ENCODE measurements at places on chromosomes 12 and 14.

GRCh38 chr14:30299915-30300314 is 259.0 kb upstream of the G2E3 start:
- DNase-seq, result no peak

GRCh38 chr12:53052419-53053217 is 2.8 kb downstream of the TNS2 start:
- no peak for DNase-seq

DNA sequence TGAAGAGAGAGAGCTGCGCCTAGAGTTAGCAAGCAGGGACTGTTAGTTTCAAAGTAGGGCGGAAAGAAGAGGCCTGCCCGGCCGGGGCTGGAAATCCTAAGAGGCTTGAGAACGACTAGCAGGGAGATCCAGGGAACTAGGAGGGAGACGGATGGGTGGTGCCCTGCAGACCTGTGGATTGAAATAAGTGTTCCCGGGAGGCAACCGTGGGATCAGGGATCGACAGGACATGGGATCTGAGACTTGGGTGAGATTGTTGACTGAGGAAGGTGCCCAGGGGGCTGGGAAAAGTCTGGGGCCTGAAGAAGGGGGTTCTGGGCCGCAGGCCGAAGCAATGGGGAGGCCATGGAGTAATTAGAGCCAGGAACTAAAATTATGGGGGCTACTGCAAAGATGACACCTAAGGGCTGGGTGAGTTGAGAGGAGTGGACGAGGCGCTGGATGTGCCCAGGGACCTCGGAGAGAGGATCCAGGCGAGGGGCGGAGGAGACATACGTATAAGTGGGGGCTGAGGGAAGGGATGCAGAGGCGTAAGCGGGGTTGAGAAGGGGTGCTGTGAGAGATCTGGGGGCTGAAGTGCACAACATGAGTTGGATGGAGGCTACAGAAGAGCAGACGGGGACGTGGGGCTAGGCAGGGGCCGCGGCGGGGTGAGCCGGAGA is 635 bp downstream of the LTA4H start:
- no peak for DNase-seq

GRCh38 chr12:117686911-117687377 is 281.8 kb downstream of the KSR2 start:
- DNase-seq, result no peak

DNA sequence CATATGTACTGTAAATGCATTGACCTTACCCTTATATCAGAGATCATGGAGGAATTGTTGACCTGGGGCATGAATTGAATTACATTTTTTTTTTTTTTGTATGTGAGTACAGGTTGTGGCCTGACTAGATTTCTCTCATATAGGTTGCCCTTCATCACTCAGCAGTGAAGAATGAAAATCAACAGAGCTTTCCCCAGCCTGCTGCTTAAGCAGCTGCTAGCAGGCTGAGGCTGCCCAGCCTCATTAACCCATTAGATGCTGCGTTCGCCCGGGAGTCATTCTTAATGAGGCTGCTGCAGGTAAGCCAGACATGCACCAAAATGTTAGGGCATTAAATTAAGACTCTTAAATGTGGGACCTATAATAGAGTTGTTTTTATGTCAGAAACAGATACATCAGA is 236.0 kb downstream of the ETNK1 start:
- no peak for DNase-seq

DNA sequence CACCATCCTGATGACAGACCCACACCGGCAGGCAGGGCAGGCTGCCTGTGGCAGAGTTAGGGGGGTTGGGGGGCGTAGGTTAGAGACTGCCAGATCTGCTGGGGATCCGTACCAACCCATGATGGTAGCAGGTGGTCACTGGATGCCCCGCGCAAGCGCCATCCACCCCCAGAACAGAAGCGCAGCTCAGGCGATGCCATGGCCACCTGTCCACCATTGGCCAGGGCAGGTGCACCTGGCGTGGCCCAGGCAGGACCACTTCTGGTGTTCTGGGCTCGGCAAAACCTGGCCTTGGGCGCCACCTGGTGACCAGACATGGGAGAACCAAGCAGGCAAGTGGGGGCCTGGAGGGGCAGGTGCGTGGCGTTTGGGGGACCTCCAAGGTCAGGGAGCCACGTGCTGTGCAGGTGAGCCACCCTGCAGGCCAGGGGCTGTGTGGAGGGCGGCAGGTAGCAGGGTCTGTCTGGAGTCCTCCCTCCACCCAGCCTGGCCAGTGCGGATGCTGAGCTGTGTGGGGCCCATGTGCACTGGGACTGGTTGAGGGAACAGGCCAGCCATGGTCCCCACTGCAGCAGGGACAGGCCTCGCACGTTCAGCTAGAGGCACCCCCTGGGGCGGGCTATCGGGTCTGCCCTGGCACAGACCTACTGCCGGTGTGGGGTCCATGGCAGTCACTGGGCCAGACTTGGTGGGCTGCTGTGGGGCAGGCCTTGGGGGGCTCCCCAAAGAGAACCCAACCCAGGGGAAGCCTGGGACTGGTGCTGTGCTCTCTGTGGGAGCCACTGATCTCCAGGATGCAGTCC is 15.6 kb downstream of the BAG5 start:
- peak; percentile 42 for DNase-seq

DNA sequence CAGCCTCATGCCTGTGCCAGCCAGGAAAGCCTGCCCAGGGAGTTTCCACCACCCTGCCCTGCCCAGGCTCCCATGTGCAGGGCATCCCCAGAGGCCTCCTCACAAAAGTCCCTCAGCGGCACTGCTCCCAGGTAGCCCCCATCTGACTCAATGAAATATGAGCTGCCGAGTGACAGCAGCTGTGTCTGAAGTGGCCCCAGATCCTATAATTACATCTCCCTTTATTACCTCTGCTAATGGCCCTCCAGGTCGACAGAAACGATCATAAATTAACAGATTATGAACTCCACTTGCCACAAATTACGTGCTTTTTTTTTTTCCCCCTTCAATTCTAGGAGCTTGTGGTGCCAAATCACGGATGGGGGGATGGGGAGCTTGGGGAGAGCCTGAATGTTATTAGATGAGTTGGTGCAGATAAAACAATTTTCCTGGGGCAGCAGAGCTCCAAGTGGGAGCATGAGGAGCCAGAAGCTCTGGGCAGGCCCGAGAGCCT is 110.4 kb downstream of the ESRRB start:
- no peak for DNase-seq

- DNase-seq, result no peak
These were observed 25.1 kb downstream of the CCNK start for GRCh38 chr14:99506276-99506675.

DNA sequence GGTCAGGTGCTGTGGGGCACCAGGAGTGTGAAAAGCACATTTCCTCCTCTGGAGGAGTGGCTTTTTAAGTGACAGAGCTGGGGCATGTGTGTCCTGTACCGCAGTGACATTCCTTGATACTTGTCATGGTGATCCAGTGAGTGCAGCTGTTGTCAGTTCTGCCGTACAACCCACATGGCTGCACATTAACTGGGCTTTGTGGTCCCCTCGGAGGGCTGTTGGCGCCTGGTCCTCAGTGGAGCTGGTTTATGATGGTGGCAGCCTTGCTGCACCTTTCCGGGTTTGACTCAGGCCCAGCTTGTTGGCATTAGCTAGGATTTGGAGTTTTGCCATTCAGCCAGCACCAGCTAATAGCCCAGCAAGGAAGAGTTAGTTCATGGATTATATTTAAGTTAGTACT is 77.0 kb downstream of the SLC25A47 start:
- DNase-seq, result no peak

- peak; percentile 79 for DNase-seq
These were observed 11.9 kb downstream of the DLST start for GRCh38 chr14:74893614-74894091.

DNA sequence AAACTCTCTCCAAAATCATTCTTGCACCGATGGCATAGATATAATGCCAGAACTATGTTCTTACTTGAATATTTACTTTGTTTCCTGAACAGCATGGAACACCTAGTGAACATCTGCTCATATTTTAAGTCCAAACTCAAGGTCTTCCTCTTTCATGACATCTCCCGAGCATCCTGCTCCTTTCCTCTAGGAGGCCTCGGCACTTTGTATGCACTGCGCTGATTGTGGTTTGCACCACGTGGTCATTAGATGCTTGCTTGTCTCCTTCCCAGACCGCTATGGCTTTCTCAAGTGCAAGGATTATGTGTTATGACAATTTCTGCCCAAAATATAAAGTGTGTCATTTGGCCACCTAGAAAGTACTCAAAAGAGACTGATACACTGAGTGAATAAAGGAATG is 912.0 kb downstream of the GALC start:
- DNase-seq, result no peak

- no peak for DNase-seq
These were observed 70.5 kb downstream of the NUAK1 start for GRCh38 chr12:106068296-106068695.

DNA sequence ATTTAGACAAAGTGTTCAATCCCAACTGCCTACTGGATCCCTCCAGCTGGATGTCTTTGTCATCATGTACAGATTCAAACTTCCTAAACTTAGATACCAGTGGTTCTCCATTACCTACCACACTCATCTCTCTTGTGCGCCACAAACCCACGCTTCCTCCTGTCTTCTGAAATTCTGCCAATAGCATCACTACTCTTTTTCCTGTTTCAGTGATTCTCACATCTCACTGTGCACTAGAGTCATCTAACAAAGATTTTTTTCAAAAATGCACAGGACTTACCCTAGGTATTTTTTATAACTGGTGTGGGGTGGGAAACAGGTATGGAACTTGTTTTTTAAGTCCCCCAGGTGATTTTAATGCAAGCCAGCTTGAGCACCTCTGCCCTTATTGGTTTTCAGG is 5.9 kb downstream of the PSMB5 start:
- peak; percentile 14 for DNase-seq

DNA sequence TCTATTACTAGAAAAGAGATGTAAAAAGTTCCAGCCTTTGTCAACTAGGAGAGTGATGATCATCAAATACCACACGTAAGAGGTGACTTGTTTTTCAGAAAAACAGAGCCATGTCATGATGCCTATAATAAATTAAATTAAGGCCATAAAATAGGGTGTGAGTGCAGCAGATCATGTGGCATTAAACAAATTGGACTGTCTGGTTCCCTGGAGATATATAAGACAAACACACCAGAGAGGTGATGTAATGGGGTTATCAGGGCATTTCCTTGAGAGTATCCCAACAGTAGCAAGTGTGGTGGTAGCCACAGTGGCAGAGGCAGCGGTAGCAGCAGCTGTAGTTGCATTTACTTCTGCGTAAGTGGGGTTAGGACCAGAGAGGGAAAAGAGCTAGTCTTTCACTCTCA is 14.6 kb upstream of the GALNT6 start:
- DNase-seq, result no peak

- DNase-seq, result no peak
These were observed 174.4 kb upstream of the RPH3A start for GRCh38 chr12:112617153-112617505.

DNA sequence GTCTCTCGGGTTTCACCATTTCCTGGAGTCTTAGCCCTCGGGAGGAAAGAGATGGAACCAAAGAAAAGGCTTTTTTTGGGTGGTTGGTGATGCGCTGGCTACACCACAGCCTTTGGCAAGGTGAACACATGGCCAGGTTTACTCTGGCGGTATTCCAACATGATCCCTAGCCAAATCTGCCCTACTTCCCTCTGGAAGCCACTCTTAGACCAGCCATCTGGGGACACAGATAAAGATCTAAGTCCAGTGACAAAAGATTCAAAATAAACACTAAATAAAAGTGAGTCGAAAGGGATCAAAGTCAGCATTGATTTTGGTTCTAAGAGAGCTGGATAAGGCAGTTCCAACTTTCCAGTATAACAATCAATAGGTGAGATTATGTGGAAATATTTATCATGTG is 694.5 kb downstream of the VRK1 start:
- no peak for DNase-seq

DNA sequence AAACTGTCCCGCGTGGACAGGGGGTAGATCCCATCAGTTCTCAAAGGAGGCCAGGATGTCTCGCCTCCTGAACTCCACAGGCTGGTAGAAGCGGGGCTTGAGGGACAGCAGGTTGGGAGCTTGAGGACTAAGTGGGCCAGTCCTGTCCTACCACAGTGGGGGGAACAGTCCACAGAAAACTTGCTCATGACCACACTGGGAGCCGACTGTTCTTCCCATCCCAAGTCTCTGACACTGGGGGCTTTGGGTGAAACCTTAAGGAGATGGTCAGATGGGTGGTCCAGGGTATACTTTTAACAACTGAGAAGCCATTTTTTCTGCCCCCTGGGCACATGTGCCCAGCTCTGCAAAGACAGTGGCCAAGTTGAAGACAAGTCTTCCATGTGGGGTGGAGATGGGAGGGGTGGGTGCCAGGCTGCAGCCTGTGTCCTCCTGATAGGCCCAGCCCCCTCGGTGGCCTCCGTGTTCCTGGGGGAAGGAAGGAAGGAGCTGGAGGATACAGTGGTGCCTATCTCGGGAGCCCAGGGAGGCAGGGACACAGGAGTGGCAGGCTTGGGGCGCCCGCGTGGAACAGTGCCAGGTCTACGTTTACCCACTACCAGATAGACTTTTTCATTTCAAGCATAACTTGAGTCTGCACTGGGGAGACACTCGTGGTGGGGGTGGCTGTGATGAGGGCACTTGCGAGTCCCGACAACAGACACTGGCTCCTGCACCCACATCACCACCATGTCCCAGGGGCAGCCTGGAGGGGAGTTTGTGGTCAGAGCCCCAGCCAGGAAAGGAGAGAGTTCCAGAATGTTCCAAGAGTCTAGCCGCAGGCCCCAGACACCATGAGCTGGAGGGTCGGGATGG is 14.7 kb downstream of the RHOF start:
- DNase-seq, result no peak

DNA sequence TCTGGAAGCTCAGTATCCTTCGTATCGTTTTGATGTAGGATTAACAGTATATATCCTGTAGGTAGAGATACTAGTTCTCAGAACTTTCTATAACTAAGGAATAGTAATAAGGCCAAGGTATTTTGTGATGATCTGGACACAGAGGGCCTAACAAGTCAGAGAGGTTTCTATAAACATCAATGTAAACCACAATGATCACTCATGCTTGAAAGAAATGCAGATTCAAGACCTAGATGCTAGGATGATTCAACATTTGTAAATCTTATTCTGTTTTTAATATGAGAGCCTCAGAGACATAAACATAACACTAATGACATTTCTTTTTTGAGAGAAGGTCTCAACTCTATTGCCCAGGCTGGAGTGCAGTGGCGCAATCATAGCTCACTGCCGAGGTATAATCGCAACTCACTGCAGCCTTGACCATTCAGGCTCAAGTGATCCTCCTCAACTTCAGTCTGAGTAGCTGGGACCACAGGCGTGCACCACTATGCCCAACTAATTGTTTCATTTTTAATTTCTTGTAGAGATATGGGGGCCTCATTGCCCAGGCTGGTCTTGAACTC is 16.2 kb downstream of the SUPT16H start:
- DNase-seq, result no peak

GRCh38 chr14:68459480-68460136 is 333.3 kb downstream of the ZFP36L1 start:
- DNase-seq, result no peak

GRCh38 chr14:98900798-98901197 is 371.2 kb downstream of the BCL11B start:
- DNase-seq, result no peak

- no peak for DNase-seq
These were observed 6.1 kb upstream of the PRKAB1 start for GRCh38 chr12:119661882-119662281.

All from inflammatory macrophage (primary cell).